A549 treated with Hydrocortisone at 1 μM for 4 hours (cell line): ENCODE measurements at places on chromosomes 1 and 21. TPM values are rescaled to one million over a fixed set of nuclear protein-coding genes. Genes with fewer than 3 reads are reported as not detected.

The FAAP20 gene
- total RNA-seq = 36.4 to 59.0 TPM (median 53.5 TPM) in 5 replicates

The ACTL8 gene
- 1.3 to 1.8 TPM (median 1.5 TPM) in 5 replicates for total RNA-seq

The CGN gene
- 2.0 to 2.4 TPM (median 2.3 TPM) in 5 replicates for total RNA-seq

The ADORA1 gene
- 0.59 to 0.90 TPM (median 0.72 TPM) in 5 replicates for total RNA-seq

The ZSWIM5 gene
- total RNA-seq = 0.59 to 0.67 TPM (median 0.64 TPM) in 5 replicates

The SPRR5 gene
- not detected in 5 replicates for total RNA-seq

The LGR6 gene
- total RNA-seq = 0.54 to 0.78 TPM (median 0.70 TPM) in 5 replicates

The HES2 gene
- 3.8 to 5.5 TPM (median 4.9 TPM) in 5 replicates for total RNA-seq

The IARS2 gene
- total RNA-seq = 90.0 to 120 TPM (median 103 TPM) in 5 replicates

The IL20 gene
- total RNA-seq = not detected in 5 replicates
